ENCODE measurements at places on chromosomes 7 and 10.
A peak's percentile ranks its signal among the peaks of the same experiment; 100 is the strongest.

GRCh38 chr10:69508738-69509340 is 57.6 kb downstream of the TSPAN15 start:
- DNase-seq = no peak

DNA sequence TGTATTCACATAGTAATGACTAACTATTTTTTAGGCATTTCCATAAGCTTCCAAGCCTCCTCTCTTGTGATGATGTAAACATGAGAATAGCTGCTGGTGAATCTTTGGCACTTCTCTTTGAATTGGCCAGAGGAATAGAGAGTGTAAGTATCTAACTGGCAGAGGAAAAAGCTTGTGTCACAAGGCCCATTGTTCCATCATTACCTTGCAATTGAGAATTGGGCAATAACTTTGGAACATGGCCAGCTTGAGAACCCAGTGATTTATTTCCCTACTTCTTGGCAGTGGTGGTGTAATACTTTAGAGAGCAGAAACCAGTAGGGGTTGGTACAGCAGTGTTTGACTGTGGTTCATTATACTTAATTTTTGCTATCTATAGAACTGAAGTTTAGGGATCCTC is 12.0 kb downstream of the IFRD1 start:
- DNase-seq = peak; percentile 73

GRCh38 chr7:48255046-48255445 is 83.8 kb downstream of the ABCA13 start:
- peak; percentile 40 for DNase-seq

- DNase-seq = no peak
These were observed 25.6 kb downstream of the PLAC9 start for GRCh38 chr10:80158126-80158525.

DNA sequence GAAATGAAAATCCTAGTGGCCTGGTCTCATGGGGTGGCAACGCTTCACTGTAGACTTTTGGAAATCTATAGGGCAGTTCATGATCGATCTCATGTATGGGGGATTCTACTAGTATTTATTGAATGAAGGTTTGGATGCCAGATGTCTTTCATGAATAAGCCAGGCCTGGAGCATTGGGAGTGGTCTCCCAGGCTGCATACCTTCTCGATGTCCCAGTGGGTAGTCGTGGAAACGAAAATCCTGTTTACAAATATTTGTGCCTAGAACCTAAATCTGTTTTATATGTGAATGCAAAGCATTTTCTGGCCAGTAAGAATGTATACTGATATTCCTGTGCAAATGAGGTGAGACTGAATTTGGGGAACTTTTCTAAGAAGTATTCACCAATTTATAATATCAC is 105.0 kb upstream of the C1QL3 start:
- DNase-seq = no peak

GRCh38 chr10:110504111-110504735 is 6.5 kb downstream of the DUSP5 start:
- peak; percentile 53 for DNase-seq

- no peak for DNase-seq
These were observed 594.4 kb upstream of the VSTM2A start for GRCh38 chr7:53947732-53948131.

DNA sequence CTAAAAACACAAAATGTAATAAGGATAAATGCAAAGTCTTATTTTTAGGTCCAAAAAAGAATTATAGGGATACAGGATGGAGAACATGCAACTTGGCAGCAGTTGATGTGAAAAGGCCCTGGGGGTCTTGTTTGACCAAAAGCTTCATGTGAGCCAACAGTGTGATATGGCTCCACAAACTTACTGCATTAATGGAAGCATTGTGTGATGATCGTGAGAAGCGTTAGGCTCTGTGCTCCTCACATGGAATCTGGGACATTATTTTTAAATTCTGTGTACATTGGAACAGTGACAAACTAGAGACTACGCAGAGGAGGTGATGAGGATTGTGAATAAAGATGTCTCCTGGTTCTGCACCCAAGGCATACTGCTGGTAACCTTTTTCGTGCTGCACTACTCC is 39.1 kb upstream of the CALD1 start:
- no peak for DNase-seq

DNA sequence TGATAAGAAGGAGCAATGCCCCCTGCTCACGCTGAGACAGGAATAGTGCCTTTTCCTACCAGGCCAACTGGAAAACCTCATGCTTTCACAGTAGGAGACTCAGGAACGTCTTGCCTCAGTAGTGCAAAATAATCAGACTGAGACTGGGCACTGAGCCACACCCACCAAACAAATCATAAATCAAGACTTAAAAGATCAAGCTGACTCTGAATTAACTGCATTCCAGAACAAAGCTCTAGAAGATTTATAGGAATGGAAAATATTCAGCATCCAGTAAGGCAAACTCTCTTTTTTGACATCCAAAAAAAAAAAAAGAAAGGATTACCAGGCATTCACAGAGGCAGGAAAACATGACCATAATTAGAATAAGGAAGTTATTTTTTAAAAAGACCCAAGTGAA is 30.5 kb upstream of the SLC18A3 start:
- DNase-seq = no peak

GRCh38 chr7:128152721-128153120 is 88.4 kb upstream of the LEP start:
- DNase-seq = no peak

GRCh38 chr10:13347043-13347499 is 1.0 kb downstream of the SEPHS1 start:
- DNase-seq = no peak
